ENCODE measurements at places on chromosomes 1 and 21. TPM values are rescaled to one million over a fixed set of nuclear protein-coding genes. Genes with fewer than 3 reads are reported as not detected.

The LHX8 gene
- total RNA-seq, result not detected

The CDA gene
- total RNA-seq, result 1.7 TPM

The RPL22 gene
- 225 TPM for total RNA-seq

The FMO5 gene
- total RNA-seq, result 2.3 TPM

The TNFSF4 gene
- 3.7 TPM for total RNA-seq

The TNFAIP8L2 gene
- 8.3 TPM for total RNA-seq

DNA sequence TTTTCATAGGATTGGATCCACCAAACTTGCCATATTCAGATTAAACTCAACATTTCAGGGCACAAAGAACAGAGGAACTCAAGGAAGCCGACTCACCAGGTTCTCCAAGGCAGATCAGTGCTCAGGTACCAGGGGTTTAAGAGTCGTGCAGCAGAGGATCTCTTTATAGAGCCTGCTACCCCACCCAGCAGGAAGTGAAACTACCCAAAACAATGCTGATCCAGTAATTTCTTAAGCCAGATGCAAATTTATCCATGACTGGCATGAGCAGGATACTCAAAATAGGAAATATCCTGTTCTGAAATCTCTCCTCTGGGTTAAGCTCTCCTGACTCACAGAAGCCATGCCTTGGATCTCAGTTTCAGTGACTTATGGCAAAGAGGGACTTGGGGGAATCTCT is at the start of gene SPRR2A:
SPRR2A (minus strand) TSS at position 138 of the 400 bp plus-strand sequence. CDS start 777 bp downstream, outside the sequence.
- no peak within 1 kb of the TSS for H3K4me3 ChIP-seq
- no peaks in the 10 kb centered on the region for H3K4me1 ChIP-seq
- no peaks in the 10 kb centered on the region for H3K36me3 ChIP-seq
- H3K27ac ChIP-seq, result no peak within 1 kb of the TSS
- DNase-seq, result no peak
- H3K27me3 ChIP-seq, result no peaks in the 10 kb centered on the region

- no peak for DNase-seq
- H3K27me3 ChIP-seq, result no peaks in the 10 kb centered on the region
- H3K4me1 ChIP-seq, result no peaks in the 10 kb centered on the region
- no peak overlapping the region for H3K27ac ChIP-seq
- H3K36me3 ChIP-seq, result no peaks in the 10 kb centered on the region
These were observed 879.4 kb downstream of the MRPL39 start for GRCh38 chr21:24727803-24728440.

DNA sequence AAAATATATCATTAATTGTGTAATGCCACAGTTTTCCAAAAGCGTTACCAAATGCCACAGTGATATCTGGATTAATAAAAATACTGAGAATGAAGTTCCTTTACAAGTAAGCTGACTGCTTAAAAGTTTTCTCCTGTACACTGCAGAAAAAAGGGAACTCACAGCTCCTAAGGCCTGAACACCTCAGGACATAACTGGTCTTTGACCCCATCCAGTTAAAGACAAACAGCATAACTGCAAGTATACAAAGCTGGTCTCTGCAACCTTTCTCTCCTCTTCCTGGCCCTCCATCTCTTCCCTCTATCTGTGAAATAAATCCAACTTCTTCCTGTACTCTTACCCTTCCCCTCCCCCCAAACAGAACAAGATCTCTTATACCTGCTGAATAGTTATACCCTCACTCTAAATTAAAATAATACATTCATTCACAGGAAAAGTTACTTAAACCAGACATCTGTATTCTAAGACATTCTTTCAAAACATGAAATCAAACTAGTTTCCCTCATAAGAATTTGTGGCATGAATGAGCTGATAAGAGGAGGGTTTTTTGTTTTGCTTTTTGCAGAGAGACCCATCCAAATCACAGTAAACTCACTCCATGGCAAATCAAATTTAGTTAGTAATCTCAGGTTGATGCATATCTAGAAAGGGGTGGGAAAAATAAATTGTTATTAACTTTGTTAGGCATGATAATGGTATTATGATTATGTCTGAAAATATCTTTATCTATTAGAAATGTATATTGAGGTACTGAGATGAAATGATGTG is 2.9 kb downstream of the DIPK1A start:
- no peaks in the 10 kb centered on the region for H3K36me3 ChIP-seq
- no peak for DNase-seq
- no peaks in the 10 kb centered on the region for H3K27me3 ChIP-seq
- H3K27ac ChIP-seq, result peak overlapping the region; percentile 98
- H3K4me1 ChIP-seq, result peaks cover 70% of the 10 kb centered on the region
- H3K4me3 ChIP-seq, result no peak overlapping the region

GRCh38 chr1:2056955-2057590 is 6.9 kb downstream of the PRKCZ start:
- DNase-seq, result no peak
- no peak overlapping the region for H3K4me3 ChIP-seq
- H3K27me3 ChIP-seq, result no peaks in the 10 kb centered on the region
- no peak overlapping the region for H3K27ac ChIP-seq
- H3K4me1 ChIP-seq, result no peaks in the 10 kb centered on the region

GRCh38 chr1:24189528-24189927 is 2.4 kb upstream of the IFNLR1 start:
- H3K36me3 ChIP-seq, result no peaks in the 10 kb centered on the region
- peaks cover 4% of the 10 kb centered on the region for H3K4me1 ChIP-seq
- no peak overlapping the region for H3K4me3 ChIP-seq
- no peak for DNase-seq
- H3K27me3 ChIP-seq, result peaks cover 64% of the 10 kb centered on the region
